Epithelial cell of proximal tubule (primary cell): ENCODE measurements at places on chromosomes 1 and 21.
A peak's percentile ranks its signal among the peaks of the same experiment; 100 is the strongest.

GRCh38 chr1:37233606-37234005 lies 199.3 kb upstream of the GRIK3 start:
- DNase-seq = no peak

GRCh38 chr1:64282351-64282750 lies 78.9 kb downstream of the UBE2U start:
- no peak for DNase-seq

DNA sequence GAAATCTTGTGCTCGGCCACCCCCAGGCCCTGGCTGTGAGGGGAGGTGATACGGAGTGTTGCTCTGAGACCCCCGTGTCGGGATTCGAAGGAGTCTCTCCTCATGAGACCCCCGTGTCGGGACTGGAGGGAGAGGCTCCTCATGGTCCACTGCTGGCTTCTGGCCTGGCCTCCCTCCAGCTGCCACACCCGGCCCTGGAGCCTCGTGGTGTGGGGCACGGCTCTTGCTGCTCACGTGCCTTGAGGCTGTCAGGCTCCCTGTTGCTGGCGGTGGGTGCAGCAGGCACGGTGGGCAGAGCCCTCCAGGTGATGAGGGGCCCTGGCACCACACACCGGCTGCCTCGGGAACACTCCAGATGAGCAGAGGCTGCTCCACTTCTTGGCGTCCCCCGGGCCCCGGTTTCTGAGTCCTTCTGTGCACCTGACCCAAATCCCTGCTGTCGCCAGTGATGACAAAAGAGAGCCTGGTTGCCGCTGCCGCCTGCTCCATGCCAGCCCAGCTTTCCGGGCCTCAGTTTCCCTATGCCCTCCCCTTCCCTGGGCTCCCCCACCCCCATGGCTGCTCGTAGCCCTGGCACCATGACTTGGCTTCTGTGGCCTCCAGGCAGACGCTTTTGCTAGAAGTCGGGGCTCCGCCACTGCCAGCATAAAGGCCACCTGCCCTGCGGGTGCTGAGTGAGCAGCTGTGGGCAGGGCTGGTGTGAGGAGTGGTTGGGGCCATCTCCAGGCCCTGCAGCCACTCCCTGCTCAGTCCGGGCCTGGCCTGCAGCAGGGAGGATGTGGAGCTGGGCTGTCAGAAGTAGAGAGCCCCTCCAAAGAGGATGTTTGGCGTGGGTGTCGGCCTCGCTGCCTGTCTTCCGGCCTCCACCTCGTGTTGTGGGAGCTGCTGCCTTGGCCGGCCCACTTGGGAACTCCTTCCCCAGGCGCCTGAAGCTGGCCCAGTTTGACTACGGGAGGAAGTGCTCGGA lies 11.8 kb downstream of the TMEM240 start:
- DNase-seq = no peak

GRCh38 chr1:75092141-75092540 lies 42.0 kb upstream of the LHX8 start:
- no peak for DNase-seq

DNA sequence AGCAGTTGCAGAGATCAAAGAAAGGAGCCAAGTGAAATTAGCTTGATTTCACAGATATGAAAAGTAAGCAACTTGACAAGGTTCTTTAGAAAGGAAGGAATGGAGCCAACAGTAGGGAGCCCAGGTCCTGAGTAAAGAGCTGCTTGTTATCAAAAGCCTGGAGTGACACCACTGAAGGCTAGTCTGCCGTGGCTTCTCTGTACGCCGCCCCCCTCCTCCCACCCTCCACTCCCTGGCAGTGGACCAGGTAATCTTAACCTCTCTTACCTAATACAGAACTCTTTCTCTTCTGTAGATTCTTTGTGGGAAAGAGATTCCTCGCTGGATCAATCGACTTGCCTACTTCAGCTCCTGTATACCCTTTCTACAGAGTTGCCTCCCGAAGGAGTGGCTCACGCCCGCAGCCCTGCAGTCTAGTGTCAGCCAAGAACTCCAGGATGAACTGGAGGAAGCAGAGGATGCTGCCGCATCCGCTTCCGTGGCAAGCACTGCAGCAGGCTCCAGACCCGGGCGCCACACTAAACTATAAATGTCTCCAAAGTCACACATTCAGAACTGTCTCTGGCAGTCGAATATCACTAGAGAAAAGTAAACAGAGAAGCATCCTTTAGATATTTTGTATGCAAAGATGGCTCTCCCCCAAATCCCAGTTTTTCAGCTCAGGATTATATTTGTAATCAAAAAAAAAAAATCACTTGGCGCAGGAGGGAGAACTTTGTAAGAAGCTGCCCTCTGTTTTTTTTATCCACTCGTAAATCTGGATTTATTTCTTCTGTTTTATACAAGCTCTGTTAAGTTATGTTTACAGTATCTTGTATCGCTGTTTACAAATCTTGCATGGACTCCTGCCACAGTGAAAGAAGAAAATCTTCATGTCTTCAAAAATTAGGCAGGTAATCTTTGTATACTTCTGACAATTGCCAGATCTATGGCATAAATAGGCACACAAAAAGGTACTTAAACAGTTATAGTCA lies 52.6 kb downstream of the DESI2 start:
- DNase-seq = no peak

DNA sequence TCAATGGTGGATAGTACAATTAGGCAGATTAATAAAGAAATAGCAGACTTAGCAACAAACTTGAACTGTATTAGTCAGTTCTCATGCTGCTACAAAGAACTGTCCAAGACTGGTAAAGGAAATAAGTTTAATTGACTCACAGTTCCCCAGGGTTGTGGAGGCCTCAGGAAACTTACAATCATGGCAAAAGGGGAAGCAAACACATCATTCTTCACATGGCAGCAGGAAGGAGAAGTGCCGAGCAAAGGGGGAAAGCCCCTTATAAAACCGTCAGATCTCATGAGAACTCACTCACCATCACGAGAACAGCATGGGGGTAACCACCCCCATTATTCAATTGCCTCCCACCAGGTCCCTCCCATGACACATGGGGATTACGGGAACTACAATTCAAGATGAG lies 27.1 kb upstream of the PDE4B start:
- no peak for DNase-seq

DNA sequence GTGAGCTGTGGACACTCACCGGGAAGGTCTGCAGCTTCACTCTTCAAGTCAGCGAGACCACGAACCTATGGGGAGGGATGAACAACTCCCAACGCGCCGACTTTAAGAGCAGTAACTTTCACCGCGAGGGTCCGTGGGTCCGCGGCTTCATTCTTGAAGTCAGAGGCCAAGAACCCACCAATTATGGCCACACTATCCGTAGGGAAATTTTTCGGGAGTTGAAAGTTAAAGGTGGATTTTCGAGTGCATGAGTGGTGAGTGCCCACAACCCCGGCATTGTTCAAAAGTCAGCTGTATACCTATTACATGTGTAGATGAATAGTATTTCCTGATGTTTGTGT lies 19.7 kb downstream of the EXOC8 start:
- no peak for DNase-seq

GRCh38 chr1:51336004-51336403 lies 5.6 kb upstream of the TTC39A start:
- DNase-seq = no peak

DNA sequence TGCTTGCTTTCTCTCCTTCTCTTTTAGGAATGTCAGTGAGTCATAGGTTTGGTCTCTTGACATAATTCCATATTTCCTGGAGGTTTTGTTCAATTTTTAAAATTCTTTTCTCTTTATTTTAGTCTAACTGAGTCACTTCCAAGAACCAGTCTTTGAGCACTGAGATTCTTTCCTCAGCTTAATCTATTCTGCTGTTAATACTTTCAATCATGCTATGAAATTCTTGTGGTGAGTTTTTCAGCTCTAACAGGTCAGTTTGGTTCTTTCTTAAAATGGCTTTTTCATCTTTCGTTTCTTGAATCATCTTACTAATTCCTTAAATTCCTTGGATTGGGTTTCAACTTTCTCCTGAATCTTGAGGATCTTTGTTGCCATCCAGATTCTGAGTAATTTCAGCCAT lies 321.0 kb downstream of the PTBP2 start:
- no peak for DNase-seq

- DNase-seq = no peak
Measured at GRCh38 chr1:94864821-94865220, 44.7 kb downstream of the SLC44A3 start.

- peak; percentile 42 for DNase-seq
Measured at GRCh38 chr1:57674801-57675200, 250.9 kb upstream of the DAB1 start.

DNA sequence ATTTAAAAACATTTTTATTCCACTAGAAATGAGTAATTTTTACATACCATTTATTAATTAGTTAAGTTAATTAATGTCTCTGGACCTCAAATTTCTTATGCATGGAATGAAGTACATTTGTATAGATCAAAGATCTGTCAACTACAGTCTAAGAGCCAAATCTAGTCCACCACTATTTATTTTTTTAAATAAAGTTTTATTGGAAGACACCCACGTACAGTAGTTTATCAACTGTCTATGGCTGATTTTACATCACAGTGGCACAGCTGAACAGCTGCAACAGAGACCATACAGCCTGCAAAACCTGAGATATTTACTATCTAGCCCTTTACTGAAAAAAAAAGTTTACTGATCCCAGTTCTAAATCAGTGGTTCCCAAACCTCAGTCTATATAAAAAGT lies 188.6 kb upstream of the HP1BP3 start:
- no peak for DNase-seq

- DNase-seq = no peak
Measured at GRCh38 chr1:159171254-159171687, at the start of gene CADM3. Gene CADM3, plus strand, starts transcription at chr1:159171615. Its CDS starts 151 bp downstream, at chr1:159171766.

DNA sequence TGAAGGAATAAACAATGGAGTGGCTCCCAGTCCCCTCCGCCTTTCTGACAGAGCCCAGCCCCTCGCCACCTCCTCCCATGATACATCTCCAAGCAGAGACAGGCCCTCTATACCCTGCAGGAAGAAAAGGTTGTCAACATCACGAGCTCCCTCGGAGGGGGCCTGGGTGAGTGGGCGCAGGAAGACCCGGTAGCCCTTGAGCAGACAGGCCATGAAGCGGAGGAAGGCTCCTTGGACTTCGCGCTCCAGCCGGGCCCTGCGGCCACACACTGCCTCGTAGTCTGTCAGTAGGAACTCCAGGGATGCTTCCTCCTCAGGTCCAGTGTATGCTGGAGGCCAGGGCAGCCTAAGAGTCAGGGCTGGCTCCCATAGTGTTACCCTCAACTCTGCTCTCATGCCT lies 7.0 kb downstream of the DENND4B start:
- no peak for DNase-seq

DNA sequence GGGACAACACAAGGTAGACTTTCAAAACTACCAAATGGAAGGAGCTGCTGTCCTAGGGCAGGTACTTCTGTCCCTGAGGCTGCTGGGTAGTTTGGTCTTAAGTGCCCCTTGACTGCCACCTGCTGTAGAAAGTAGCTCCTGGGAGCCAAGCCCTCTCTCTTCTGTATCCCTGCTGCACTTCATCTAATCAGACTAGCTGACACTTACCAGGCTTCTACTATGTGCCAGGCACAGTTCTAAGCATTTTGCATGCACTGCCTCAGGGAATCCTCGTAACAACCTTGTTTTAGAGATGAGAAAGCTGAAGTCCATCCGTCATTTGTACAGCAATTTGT lies 15.9 kb upstream of the SRSF4 start:
- no peak for DNase-seq

- DNase-seq = no peak
Measured at GRCh38 chr1:75731881-75732280, 7.4 kb downstream of the ACADM start.

DNA sequence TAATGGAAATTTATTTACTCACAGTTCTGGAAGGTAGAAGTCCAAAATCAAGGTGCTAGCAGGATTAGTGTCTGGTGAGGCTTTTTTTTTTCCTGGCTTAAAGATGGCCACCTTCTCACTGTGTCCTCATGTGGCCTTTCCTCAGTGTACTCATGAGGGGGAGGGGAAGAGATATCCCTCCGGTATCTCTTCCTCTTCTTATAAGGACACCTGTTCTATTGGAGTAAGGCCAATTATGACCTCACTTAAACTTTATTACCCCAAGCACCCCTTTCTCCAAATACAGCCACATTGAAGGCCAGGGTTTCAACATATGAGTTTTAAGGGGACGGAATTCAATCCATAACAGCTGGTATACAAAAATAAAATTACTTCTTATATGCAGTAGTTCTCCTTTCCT lies 203.7 kb upstream of the C1orf87 start:
- DNase-seq = no peak

DNA sequence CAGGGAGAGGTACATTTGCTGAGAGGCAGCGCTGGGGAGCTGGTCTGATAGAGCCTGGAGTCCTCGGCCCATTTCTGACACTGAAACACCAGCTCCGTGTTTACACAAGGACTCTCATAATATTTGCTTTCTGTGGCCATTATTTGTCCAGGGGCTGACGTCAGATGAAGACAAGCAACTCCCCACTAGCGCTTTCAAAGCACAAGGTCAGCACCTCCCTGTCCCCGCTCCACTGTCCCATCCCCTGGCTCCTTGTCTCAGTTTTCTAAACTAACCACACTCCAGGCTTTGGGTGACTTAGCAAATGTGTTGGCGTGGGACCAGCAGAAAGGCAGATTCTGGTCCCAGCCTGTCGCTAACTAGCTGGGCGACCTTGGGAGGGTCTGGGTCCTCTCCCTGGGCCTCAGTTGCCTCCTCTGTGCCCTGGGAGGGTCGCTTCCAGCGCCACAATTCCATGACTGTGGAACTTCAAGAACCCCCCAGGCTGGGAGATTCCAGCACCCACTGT lies 37.4 kb upstream of the ZBTB40 start:
- DNase-seq = no peak

DNA sequence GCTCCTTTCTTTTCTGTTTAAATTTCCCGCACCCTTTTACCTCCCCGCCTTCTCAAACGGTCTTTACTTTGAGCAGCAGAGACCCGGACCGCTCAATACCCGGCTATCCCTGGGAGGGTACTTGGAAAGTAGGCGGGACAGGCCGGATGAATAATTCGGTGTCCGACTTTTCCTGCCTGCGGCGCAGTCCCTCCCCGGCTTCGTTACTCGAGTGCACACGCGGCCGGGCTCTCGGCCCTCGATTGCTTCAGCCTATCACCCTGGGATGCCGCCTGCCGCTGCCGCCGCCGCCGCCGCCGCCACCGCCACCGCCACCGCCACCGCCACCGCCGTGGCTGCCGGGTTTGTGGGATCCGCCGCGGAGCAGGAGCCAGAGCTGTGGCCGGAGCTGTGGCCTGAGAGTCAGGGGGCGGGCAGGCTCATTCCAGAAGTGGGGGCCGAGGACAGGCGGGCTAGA lies 382 bp upstream of the RASAL2 start:
- peak; percentile 71 for DNase-seq

DNA sequence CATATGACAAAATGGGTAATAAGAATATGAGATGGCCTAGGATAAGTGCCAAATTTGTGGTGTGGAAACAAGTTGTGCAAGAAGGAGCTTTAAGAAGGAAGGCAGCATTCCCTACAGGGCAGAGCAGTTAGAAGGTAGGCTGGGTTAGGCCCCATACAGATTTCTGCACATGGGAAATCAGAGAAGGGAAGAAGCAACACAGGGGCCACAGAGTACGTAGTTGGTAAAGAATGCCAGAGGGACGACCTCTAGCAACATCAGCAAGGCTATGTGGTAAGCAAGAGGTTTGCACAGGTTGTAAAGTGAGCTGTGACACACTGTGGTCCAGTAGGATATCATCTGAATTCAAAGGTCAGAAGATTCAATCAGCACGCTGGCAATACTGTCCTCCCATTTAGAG lies 765.6 kb upstream of the B3GALT2 start:
- no peak for DNase-seq

- DNase-seq = no peak
Measured at GRCh38 chr1:101317590-101317989, 80.8 kb downstream of the S1PR1 start.

GRCh38 chr21:29193901-29194300 lies 63.5 kb downstream of the MAP3K7CL start:
- no peak for DNase-seq
